Stimulated activated CD4-positive, alpha-beta T cell treated with anti-CD3 and anti-CD28 coated beads, Interleukin-15, amount 100 ng/mL, for 1 hour (primary cell): ENCODE measurements at places on chromosomes 3 and 15.

DNA sequence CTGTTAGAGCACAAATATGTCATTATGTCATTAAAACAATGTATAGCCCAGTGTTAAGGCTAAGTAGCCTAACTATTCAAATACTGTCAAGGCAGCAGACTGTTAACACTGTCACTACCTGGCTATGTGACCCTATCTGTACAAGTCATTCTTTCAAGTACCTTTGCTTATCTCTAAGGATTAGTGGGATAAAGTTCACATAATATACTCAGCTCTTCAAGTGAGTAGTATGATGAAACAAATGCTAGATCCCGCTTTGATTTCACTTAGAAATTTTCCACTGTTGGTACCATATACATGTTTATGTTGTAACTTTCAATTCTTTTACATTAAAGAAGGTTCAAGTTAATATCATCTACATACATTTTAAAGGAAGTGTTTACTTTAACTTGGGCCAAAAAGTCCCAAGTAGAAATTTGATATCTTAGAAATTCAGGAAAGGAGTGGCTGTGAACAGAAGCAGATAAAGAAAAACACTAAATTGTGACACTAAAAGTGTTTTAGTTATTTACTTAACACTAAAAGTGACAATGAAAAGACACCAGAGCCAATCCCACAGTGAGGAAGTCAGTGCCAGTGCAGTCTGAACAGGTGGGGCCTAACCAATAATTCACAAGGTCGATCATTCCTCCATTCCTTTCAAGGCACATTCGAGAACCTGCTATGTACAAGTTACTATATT is 4.8 kb upstream of the RFX7 start:
- DNase-seq: no peak

- no peak for DNase-seq
These were observed 73.5 kb upstream of the XCR1 start for GRCh38 chr3:46100812-46101211.

- DNase-seq: no peak
These were observed 520.0 kb downstream of the GABRG3 start for GRCh38 chr15:27490867-27491595.

DNA sequence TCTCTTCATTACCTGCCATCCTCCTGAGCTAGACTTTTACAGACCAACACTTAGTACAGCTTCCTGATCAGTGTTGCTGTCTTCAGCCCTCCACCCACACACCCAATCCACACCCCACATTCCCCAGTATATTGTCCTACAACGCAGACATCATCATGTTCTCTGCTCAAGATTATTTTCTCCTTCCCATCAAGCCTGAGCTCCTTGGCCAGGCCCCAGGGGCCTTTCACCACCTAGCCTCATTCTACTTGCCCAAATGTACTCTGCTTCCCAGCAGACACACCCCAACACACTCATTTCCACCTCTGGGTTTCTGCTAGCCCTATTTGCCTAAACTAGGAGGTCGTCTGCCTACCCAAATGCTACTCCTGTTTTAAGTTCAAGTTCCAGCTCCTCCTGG is 37.0 kb downstream of the DAPK2 start:
- DNase-seq: no peak

DNA sequence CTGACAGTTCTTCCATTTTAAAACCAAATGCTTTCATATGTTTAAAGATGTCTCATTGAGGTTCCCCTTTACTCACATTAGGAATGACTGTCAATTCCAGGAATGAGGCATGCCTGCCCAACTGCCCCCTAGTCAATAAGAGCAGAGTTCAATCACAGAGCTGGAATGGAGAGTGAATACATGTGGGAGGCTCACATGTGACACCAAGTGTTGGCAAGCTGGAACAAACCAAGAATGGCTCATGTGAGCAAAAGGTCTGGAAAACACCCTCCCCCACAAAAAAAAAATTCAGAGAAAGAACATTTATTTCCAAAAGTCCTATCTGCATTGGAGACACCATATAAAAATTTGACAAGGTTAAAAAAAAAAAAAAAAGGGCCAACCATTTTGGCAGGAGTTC is 3.7 kb downstream of the PBRM1 start:
- no peak for DNase-seq

DNA sequence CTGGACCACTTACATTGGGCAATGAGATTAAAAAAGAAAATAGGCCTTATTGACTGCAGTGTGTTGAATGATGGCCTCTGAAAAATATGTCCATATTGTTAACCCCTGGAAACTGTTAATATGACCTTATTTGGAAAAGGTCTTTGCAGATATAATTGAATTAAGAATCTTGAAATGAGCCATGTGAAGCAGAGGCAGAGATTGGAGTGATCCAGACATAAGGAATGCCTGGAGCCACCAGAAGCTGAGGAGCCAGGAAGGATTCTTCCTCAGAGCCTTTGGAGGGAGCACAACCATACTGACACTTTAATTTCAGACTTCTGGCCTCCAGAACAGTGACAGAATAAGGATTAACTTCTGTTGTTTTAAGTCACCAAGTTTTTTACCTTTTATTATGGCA is 510.4 kb upstream of the AGTR1 start:
- DNase-seq: no peak

GRCh38 chr15:51226576-51227210 is 111.7 kb downstream of the CYP19A1 start:
- DNase-seq: no peak
